ENCODE measurements at places on chromosomes 2 and 18. TPM values are rescaled to one million over a fixed set of nuclear protein-coding genes. Genes with fewer than 3 reads are reported as not detected.

- no peak overlapping the region for H3K4me3 ChIP-seq
- H3K27me3 ChIP-seq: no peaks in the 10 kb centered on the region
- H3K36me3 ChIP-seq: peaks cover 29% of the 10 kb centered on the region
- DNase-seq: no peak
Observed at GRCh38 chr18:74517236-74517630, 17.1 kb upstream of the CNDP1 start.

GRCh38 chr2:161754379-161754778 is 130.2 kb downstream of the SLC4A10 start:
- no peak overlapping the region for H3K27ac ChIP-seq
- H3K4me3 ChIP-seq: no peak overlapping the region
- no peaks in the 10 kb centered on the region for H3K4me1 ChIP-seq

- H3K27ac ChIP-seq: no peak overlapping the region
- DNase-seq: no peak
- no peaks in the 10 kb centered on the region for H3K27me3 ChIP-seq
Observed at GRCh38 chr18:65352186-65352585, 398.6 kb upstream of the CDH7 start.

DNA sequence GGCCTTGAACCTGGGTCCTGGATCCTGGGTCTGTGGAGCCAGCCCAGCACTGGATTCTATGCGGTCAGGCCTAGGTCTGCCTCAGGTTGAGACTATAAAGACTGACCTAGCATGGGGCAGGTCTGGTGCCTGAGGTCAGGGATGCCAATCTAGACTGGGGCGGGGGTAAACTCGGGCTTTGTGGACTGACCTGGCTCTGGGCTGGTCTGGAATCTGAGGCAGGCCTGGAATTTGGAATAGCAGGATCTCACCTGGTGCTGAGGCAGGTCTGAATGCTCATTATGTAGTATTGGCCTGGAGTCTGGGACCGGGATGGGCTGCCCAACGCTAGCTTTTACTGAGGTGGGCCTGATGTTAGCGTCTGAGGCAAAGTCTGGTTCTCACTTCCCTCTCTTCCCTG is 256.0 kb downstream of the KIAA1328 start:
- no peaks in the 10 kb centered on the region for H3K27me3 ChIP-seq
- DNase-seq: no peak
- no peak overlapping the region for H3K4me3 ChIP-seq
- no peaks in the 10 kb centered on the region for H3K4me1 ChIP-seq

- no peaks in the 10 kb centered on the region for H3K36me3 ChIP-seq
- no peaks in the 10 kb centered on the region for H3K4me1 ChIP-seq
- H3K27me3 ChIP-seq: no peaks in the 10 kb centered on the region
- DNase-seq: no peak
Observed at GRCh38 chr2:10371441-10372196, 68.9 kb downstream of the HPCAL1 start.

DNA sequence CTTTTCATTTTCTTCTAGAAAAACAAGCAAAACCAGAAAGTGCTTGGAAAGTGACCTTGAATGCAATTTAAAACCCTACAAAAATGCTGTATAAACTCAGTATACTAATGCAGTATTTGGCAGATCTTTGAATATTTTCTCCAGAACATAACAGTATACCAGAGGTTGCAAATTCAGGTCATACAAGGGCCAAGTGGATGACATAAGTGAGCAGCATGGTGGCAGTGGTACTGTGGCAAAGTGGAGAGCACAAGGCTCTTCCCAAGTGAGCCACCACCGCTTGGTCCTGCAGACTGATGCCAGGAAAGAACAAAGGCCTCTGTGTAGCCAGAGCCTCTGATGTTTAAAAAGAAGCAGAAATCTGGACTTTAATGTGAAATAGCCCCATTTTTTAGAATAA is 33.1 kb downstream of the METTL4 start:
- no peak overlapping the region for H3K27ac ChIP-seq
- H3K27me3 ChIP-seq: no peaks in the 10 kb centered on the region
- no peak overlapping the region for H3K4me3 ChIP-seq
- no peaks in the 10 kb centered on the region for H3K4me1 ChIP-seq
- no peak for DNase-seq

DNA sequence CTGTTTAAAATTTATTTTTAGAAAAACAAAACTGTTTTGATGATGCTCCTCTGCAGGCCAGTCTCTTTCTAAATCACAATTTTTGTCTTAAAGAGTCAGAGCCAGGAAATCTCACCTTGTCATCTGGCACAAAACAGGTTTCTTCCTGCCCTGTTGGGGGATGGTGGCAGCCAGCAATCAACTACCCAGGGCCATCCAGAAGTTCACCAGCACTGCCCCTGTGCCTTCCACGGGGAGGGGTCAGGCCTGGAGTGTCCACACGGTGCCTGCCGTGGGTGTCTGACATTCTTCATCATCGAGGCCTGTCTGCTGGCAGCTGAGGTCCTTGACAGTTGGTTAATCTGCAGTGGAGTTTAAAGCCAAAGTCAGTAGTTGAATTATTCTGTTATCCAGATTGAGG is 40.0 kb upstream of the BMP10 start:
- peaks cover 7% of the 10 kb centered on the region for H3K4me1 ChIP-seq
- H3K4me3 ChIP-seq: no peak overlapping the region
- no peaks in the 10 kb centered on the region for H3K36me3 ChIP-seq
- no peak for DNase-seq
- no peaks in the 10 kb centered on the region for H3K27me3 ChIP-seq
- no peak overlapping the region for H3K27ac ChIP-seq

Gene ITM2C
- 77.3 TPM for total RNA-seq

Gene TIMM21
- total RNA-seq: 21.6 TPM

Gene ERMN
- total RNA-seq: 0.17 TPM
